NB4 (cell line): ENCODE measurements at places on chromosomes 7 and 10.

DNA sequence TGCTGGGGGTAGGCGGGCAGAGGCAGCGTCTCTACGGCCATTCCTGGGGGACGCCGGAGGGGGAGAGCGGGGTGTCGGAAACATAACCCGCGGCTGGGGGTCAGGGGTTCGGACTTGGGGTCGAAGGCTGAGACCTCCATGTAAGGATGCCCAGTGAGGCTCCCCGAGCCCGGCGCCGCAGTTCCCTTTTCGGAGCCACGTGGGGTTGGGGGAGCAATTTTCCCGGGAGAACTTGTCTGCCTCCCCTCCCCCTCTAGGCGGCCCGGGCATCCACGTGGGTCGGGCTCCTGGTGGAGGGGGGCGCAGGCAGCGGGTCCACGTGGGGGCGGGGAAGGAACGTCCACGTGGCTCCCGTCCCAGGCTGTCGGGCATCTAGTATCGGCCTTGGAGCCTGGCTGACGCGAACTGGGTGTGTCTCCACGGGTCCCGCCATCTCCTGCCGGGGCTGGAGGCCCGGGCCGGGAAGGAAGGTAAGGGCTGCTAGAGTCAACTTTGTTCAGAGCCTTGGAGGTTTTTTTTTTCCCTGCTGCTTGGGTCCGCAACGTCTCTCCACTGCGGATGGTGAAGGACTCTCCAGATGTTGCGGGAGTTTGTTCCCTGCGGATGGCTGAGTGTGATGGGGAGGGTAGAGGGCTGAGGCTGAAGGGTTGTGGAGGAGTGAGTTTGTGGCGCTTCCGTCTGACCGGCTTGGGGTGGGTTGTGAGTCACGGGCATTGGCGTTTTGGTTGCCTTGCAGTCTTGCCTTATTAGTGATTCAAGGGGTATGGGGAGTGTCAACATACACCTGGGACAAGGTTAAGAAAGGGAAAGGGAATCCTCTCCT lies 744 bp downstream of the PPRC1 start:
- DNase-seq, result peak; percentile 89

DNA sequence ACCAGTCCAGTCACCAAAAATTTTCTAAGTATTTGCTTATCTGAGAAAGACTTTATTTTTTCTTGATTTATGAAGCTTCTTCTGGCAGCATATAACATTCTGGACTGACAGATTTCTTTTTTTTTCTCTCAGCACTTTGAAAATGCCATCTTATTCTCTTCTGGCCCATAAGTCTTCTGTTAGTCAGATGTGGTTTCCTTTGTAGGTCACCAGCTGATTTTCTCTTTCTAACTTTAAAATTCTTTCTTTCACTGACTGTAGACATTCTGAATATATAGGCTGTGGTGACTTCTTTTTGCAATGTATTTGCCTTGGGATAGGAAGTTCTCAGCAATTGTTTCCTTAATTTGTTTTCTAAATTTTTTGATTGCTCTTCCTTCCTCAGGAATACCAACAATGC lies 172.5 kb downstream of the CCDC7 start:
- no peak for DNase-seq

DNA sequence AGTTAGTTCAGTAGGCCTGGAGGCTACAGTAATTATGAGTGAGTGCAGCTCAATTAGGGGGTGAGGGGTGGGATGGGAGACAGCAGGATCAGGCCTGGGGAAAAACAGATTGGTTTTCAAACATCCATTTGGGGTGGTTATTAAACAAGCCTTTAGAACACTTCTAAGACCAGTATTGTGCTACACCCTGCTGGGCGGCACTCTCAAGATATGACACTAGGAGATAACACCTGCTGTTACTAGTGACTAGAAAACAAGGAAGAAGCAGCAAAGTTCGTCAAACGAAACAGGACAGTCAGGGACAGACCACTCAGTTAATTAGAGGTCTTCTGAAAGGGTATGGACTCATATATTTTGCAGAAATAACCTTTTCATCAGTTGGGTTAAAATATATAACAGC lies 353.6 kb downstream of the PTEN start:
- DNase-seq, result peak; percentile 14

GRCh38 chr7:36192053-36192824 lies 39.2 kb downstream of the EEPD1 start:
- DNase-seq, result peak; percentile 96

DNA sequence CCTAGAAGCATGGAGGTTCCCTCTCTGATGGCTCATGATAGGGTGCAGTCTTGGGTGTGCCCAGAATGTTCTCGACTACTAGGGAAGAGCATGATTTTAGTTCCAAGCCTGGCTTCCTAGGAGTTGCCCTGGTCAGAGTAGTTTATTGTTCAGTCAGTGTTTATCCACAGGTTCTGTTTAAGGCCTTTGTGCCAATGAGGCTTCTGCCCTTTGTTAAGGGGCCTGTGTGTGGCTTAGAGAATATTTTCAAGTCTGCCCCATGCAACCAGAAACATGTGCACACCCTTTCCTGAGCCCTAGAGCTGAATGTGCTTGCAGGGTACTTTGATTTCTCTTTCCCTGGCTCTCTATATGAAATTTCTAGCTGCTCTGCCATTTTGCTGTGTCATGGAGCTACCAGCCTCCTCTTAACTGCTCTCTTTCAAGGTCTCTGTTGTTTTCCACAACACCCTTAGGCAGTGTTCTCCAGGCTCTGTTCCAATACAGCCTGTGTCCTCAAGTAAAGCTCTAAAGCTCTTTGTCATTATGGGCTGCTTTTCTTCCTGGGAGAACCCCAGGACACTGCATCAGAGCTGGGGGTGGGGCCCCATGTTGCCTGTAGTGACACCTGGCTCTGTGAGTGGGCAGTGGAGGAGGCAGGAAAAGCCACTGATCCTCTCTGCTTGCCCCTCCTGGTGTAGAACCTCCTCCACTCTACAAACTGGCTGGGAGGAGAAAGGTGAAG lies 34.1 kb upstream of the TSPAN33 start:
- no peak for DNase-seq

- DNase-seq, result no peak
These were observed 199.0 kb downstream of the CHCHD3 start for GRCh38 chr7:132882714-132883428.
